ENCODE measurements at places on chromosomes 6 and 20.

DNA sequence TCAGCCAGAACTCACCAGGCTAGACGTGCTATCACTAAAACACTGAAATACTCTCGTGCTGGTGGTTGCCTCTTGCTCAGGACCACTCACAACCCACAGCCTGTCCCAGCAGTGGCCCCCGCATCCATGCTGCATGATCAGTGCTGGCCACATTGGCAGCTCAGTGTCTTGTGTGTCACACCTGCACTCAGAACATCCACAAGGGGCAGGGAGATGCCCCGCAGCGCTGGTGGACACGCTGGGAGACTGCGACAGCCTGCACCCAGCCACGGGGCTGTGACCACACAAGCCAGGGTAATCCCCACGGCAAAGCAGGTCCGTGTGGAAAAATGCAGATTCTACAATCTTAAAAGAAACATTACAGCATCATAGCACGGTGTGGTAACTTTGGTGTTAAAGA is 23.9 kb upstream of the APMAP start:
- DNase-seq: no peak

- DNase-seq: no peak
Measured at GRCh38 chr6:34194772-34195171, 41.9 kb upstream of the HMGA1 start.

DNA sequence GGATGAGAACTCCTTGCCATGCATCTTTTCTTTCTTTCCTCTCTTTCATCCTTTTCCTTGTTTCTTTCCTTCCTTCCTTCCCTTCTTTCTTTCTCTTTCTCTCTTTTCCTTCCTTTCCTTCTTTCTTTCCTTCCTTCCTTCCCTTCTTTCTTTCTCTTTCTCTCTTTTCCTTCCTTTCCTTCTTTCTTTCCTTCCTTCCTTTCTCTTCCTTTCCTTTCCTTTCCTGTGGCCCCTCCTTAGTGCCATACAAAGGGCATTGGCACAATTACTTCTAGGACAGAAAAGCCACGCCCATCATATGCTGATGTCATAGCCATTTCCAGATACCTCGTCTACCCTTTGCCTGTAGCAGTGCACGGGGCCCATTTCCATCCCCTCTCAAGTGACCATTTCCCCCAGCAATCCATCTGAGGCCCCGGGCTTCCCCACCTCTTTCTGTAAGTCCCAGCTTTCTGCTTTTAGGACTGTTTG is 2.2 kb upstream of the CENPB start:
- DNase-seq: no peak

GRCh38 chr6:3412779-3413500 is 43.9 kb downstream of the SLC22A23 start:
- DNase-seq: no peak

GRCh38 chr6:164532198-164533044 is 777.0 kb downstream of the C6orf118 start:
- no peak for DNase-seq

GRCh38 chr6:157012355-157012754 is 235.2 kb downstream of the ARID1B start:
- DNase-seq: no peak
